ENCODE measurements at places on chromosomes 4 and X. TPM values are rescaled to one million over a fixed set of nuclear protein-coding genes. Genes with fewer than 3 reads are reported as not detected.

Gene GPR78
- not detected for total RNA-seq

Gene FGG
- 3.2 TPM for total RNA-seq

Gene EPGN
- total RNA-seq: 129 TPM

Gene DHX15
- total RNA-seq: 114 TPM

Gene FAT1
- 132 TPM for total RNA-seq

Gene TMEM47
- 1.6 TPM for total RNA-seq

Gene FGFR3
- 2.5 TPM for total RNA-seq

Gene HEPH
- 0.40 TPM for total RNA-seq

Gene CYLC1
- not detected for total RNA-seq

Gene DMD
- 19.3 TPM for total RNA-seq

Gene KDR
- 0.37 TPM for total RNA-seq

Gene KLF3
- 51.2 TPM for total RNA-seq

Gene GAGE10
- not detected for total RNA-seq

Gene RTL3
- not detected for total RNA-seq

Gene F11
- not detected for total RNA-seq

GRCh38 chr4:73434311-73434710, 1.7 kb upstream of the AFP start:
- no peak overlapping the region for H3K27ac ChIP-seq
- H3K4me1 ChIP-seq: no peaks in the 10 kb centered on the region
- no peak overlapping the region for H3K4me3 ChIP-seq

DNA sequence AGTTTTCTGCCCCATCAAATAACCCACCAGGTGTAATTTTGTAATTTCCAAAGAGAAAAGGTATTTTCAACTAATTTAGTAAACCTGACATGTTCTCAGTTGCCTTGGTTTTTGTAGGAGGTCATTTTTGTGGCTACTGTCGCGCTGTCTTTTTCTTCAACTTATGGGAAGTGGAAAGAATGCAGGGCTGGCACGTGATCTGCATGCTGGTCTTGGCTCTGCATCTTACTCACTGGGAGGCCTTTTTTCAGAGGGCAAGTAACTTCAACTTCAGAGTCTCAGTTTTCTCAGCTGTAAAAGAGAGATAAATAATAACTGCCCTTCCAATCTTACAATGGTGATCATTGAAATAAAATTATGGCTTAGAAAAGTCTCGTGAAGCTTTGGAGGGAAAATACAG, 109.9 kb upstream of the SMIM10 start:
- H3K27ac ChIP-seq: no peak overlapping the region
- H3K4me3 ChIP-seq: no peak overlapping the region
- no peaks in the 10 kb centered on the region for H3K36me3 ChIP-seq
- DNase-seq: no peak
- H3K27me3 ChIP-seq: peaks cover 43% of the 10 kb centered on the region

GRCh38 chr4:47386561-47387235, 76.8 kb downstream of the COMMD8 start:
- no peak overlapping the region for H3K4me3 ChIP-seq
- DNase-seq: no peak
- H3K27me3 ChIP-seq: peaks cover 41% of the 10 kb centered on the region
- H3K4me1 ChIP-seq: no peaks in the 10 kb centered on the region

DNA sequence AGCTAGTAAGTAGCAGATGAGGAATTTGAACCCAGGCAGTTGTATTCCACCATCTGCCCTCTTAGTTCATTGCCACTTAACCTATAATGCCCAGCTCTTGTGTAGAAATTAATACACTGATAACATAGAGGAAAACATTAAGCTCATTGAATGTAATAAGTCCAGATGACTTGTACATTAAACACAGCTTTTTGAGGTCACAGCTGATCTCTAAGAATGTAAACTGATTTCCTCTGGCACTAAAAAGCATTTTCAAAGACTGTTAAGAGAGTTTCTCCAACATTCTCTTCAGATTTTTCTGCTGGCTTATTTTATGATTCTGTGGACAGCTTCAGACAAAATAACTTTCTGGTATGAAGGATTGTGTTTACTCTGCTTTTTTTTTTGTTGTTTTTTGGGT, 42.7 kb downstream of the HPRT1 start:
- no peaks in the 10 kb centered on the region for H3K4me1 ChIP-seq
- H3K27me3 ChIP-seq: peaks cover 73% of the 10 kb centered on the region
- no peak for DNase-seq
- no peak overlapping the region for H3K27ac ChIP-seq
- no peak overlapping the region for H3K4me3 ChIP-seq

- peaks cover 13% of the 10 kb centered on the region for H3K27me3 ChIP-seq
- H3K27ac ChIP-seq: peak overlapping the region; percentile 94
- peak; percentile 86 for DNase-seq
- peaks cover 13% of the 10 kb centered on the region for H3K4me1 ChIP-seq
Observed at GRCh38 chrX:40132751-40133150, 35.0 kb upstream of the BCOR start.

- no peak for DNase-seq
- no peak overlapping the region for H3K4me3 ChIP-seq
- no peaks in the 10 kb centered on the region for H3K27me3 ChIP-seq
Observed at GRCh38 chr4:80229590-80229989, 32.3 kb downstream of the PRDM8 start.

DNA sequence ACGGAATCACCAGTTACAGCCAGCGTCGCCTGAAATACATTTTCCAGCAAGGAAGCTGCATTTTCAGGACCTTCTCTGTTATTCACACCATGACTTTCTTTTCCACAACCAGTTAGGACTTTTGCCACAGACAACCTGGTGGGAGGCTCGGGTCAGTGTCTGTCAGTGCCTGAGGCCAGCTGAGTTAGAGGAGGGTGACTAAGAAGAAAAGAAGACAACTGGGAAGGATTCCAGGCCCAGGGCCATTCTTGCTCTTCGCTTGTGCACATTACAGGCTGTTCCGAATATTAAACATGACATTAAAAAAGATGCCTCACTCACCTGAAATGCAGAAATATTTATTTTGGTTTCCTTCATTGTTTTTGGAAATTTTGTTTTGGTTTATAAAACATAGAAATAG, 21.4 kb upstream of the CENPU start:
- peak; percentile 87 for DNase-seq
- peaks cover 92% of the 10 kb centered on the region for H3K36me3 ChIP-seq
- H3K4me3 ChIP-seq: peak overlapping the region; percentile 48
- peak overlapping the region; percentile 76 for H3K27ac ChIP-seq

GRCh38 chr4:138659812-138660316, 355.7 kb upstream of the NOCT start:
- no peak for DNase-seq
- no peaks in the 10 kb centered on the region for H3K36me3 ChIP-seq
- no peaks in the 10 kb centered on the region for H3K4me1 ChIP-seq
- H3K27ac ChIP-seq: no peak overlapping the region

DNA sequence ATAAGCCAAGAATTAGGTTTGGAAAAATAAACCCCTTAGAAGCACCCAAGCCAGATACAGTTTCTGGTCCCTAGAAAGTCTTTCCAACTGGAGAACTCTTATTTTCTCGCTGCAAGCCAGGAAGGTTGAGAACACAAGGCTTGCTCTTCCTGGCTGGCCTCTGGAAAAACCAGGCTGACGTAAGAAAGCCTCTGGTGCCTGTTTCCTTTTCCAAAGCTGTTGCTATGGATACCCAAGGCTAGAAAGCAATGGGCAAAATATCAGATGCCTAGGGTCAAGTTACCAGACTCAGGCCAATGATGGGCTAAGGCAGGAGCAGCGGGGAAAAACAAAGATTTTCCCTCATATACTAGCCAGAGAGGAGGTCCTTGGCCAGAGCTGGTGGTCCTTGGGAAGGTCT, 281.6 kb downstream of the KLHL13 start:
- H3K27ac ChIP-seq: no peak overlapping the region
- DNase-seq: no peak
- no peaks in the 10 kb centered on the region for H3K36me3 ChIP-seq
- no peaks in the 10 kb centered on the region for H3K4me1 ChIP-seq
- no peak overlapping the region for H3K4me3 ChIP-seq

GRCh38 chrX:53018627-53019026, 30.0 kb upstream of the GPR173 start:
- H3K4me3 ChIP-seq: no peak overlapping the region
- no peak for DNase-seq
- no peaks in the 10 kb centered on the region for H3K4me1 ChIP-seq
- peaks cover 88% of the 10 kb centered on the region for H3K27me3 ChIP-seq

DNA sequence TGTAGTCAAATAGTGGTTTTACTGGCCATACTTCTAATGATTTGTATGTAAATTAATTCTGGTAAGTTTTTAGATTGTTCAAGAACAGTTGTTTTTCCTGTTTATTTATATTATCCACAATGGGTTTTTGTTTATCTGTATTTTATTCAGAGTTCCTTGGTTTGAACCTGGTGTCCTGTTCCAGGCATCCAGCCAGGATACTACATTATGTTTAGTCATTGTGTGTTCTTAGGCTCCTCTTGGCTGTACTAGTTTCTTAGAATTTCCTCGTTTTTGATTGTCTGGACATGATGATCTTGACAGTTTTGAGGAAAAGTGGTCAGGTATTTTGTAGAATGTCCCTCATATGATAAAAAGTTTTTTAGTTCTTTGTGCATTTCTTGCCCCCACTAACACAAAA, 7.8 kb downstream of the TIGD2 start:
- H3K36me3 ChIP-seq: peaks cover 20% of the 10 kb centered on the region
- H3K4me3 ChIP-seq: no peak overlapping the region
- DNase-seq: no peak
- peaks cover 15% of the 10 kb centered on the region for H3K4me1 ChIP-seq
- no peaks in the 10 kb centered on the region for H3K27me3 ChIP-seq
- no peak overlapping the region for H3K27ac ChIP-seq

GRCh38 chr4:175034986-175035705, 117.0 kb downstream of the ADAM29 start:
- H3K27ac ChIP-seq: no peak overlapping the region
- H3K4me3 ChIP-seq: no peak overlapping the region
- H3K4me1 ChIP-seq: no peaks in the 10 kb centered on the region
- H3K36me3 ChIP-seq: no peaks in the 10 kb centered on the region
- H3K27me3 ChIP-seq: no peaks in the 10 kb centered on the region

- no peaks in the 10 kb centered on the region for H3K27me3 ChIP-seq
- H3K4me3 ChIP-seq: no peak overlapping the region
- no peaks in the 10 kb centered on the region for H3K4me1 ChIP-seq
- no peaks in the 10 kb centered on the region for H3K36me3 ChIP-seq
- H3K27ac ChIP-seq: no peak overlapping the region
- DNase-seq: no peak
Observed at GRCh38 chrX:79138658-79139241, 5.7 kb upstream of the GPR174 start.

GRCh38 chrX:150841456-150842197, 56.8 kb downstream of the CD99L2 start:
- peaks cover 4% of the 10 kb centered on the region for H3K36me3 ChIP-seq
- peak overlapping the region; percentile 67 for H3K27ac ChIP-seq
- H3K27me3 ChIP-seq: no peaks in the 10 kb centered on the region
- peak; percentile 79 for DNase-seq

DNA sequence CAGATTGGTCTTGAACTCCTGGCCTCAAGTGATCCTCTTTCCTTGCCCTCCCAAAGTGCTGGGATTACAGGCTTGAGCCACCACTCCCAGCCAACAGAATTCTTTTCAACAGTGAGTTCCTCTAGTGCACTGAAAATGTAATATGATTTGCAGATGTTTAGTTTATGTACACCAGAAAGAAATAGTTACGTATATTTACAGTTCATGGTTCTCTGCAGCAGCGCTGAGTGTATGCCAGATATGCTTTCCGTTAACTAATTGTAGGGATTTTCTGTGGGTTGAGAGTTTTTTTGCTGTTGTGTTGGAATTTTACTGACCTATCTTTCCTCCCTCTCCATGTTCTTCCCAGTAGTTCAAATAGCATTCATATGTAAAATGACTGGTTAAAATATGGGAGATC, 44.0 kb downstream of the GAB1 start:
- H3K36me3 ChIP-seq: no peaks in the 10 kb centered on the region
- H3K27ac ChIP-seq: no peak overlapping the region
- H3K27me3 ChIP-seq: no peaks in the 10 kb centered on the region
- no peak overlapping the region for H3K4me3 ChIP-seq
- peaks cover 22% of the 10 kb centered on the region for H3K4me1 ChIP-seq

DNA sequence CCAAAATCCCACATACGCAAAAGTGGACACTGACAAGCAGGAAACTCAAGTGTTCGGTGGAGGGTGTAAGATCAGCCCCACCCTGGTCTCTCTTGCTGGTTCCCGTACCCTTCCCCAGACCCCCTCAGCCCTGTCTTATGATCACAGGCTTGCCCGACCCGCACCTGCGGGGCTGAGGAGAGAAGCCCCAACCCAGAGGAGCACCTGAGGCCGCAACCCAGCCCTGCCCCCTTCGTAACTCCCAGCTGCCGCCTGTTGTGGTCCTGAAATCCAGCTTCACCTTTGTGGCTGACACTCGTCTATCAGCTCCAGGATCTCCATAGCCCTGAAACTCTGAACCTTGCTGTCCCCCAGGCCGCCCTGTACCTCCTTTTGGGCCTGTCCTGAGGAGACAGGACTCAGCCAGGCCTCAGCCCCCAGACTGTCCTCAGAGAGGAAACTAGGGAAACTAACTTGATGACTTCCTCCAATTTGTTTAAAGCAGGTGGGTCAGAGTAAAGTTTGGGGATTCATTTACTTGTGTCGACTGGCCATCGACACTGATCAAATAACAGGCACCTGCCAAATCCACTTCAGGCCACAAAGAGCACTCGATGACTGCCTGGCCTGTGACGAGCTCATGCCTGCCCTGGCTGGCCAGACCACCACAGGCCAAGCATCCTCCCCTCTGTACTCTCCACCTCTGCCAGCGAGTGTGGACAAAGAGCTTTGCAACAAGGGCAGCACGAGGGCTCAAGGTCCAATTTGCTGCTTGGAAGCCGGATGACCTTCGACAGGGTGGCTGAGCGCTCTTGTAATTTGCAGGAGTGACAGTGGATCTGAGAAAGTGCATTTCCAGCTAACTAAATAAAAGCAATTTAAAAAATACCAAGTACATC, 19.3 kb downstream of the DCTD start:
- H3K36me3 ChIP-seq: peaks cover 94% of the 10 kb centered on the region
- H3K4me3 ChIP-seq: no peak overlapping the region
- peak overlapping the region; percentile 70 for H3K27ac ChIP-seq

DNA sequence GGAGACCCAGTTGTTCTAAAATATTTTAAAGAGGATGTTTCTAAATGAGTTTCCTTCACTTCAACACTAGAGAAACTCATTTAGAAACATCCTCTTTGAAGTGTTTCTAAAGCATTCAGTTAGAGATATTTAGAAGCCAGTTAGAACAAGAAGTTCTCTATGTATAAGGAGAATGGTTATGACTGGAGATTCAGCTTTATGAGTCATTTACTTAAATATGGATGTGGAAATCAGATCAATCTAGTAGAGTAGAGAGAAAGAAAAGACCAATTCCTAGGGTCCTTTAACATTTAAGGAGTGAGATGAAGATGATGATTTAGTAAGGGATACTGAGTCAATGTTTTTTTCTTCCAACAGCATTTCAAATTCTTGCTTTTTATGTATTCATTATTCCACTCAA, 234.1 kb downstream of the GRXCR1 start:
- no peak for DNase-seq
- H3K36me3 ChIP-seq: no peaks in the 10 kb centered on the region
- H3K27me3 ChIP-seq: no peaks in the 10 kb centered on the region
- no peak overlapping the region for H3K27ac ChIP-seq
- H3K4me3 ChIP-seq: no peak overlapping the region

- peaks cover 24% of the 10 kb centered on the region for H3K27me3 ChIP-seq
- DNase-seq: no peak
- H3K36me3 ChIP-seq: no peaks in the 10 kb centered on the region
- H3K4me1 ChIP-seq: no peaks in the 10 kb centered on the region
Observed at GRCh38 chr4:121898150-121898549, 27.9 kb upstream of the BBS7 start.

GRCh38 chrX:134004084-134004483, 18.7 kb upstream of the GPC3 start:
- H3K36me3 ChIP-seq: no peaks in the 10 kb centered on the region
- H3K27me3 ChIP-seq: peaks cover 62% of the 10 kb centered on the region

GRCh38 chr4:100816436-100817045, 298.7 kb upstream of the EMCN start:
- no peaks in the 10 kb centered on the region for H3K27me3 ChIP-seq
- no peaks in the 10 kb centered on the region for H3K36me3 ChIP-seq
- H3K27ac ChIP-seq: no peak overlapping the region
